ENCODE measurements at places on chromosomes 1 and 21. TPM values are rescaled to one million over a fixed set of nuclear protein-coding genes. Genes with fewer than 3 reads are reported as not detected.

Gene SIK1
- 2.6 TPM for total RNA-seq

- DNase-seq: no peak
These were observed 47.9 kb downstream of the CAPN9 start for GRCh38 chr1:230794871-230795605.

DNA sequence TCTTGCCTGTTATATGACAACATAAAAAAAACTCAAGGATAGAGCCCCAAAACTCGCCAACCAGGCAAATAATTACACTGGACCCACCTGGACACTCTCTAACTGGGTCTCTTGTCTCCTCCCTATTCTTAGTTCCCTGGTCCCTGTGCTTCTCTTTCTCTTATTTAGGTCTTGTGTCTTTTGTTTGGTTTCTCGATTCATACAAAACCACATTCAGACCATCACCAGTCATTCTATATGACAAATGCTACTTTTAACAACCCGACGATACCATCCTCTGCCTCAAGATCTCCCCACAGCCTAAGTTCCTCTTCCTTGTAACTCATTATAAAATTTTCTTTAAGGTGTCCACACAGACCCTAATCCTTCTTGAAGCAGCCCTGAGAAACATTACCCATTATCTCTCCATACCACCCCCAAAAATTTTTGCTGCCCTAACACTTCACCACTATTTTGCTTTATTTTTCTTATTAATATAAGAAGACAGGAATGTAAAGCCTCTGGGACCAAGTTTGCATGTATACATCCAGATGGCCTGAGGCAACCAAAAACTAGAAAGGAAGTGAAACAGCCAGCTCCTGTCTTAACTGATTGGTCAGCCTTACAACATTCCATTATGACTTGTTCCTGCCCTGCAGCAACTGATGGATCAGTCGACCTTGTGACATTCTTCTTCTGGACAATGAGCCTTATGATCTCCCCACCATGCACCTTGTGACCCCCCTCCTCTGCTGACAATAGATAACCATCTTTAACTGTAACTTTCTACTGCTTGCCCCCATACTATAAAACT is 638.2 kb downstream of the AMY1C start:
- no peak for DNase-seq

Gene CXADR
- not detected for total RNA-seq

GRCh38 chr1:47569681-47570470 is 132.0 kb downstream of the FOXD2 start:
- DNase-seq: no peak

Gene TINAGL1
- total RNA-seq: not detected

DNA sequence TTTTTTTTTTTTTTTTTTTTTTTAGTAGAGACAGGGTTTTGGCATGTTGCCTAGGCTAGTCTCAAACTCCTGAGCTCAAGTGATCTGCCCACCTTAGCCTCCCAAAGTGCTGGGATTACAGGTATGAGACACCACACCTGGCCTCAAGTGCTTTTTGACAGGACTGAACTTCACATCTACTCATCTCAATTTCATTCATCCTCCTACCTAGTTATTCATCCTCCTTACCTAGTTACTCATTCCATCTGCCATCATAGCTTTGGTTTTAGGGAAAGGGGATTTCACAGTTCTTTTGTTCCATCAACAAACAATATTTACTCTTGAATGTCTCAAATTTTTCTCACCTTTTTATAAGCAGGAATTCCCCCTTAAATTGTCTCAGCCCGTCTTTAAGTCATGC is 38.6 kb upstream of the RALGPS2 start:
- DNase-seq: no peak

Gene MCOLN2
- 35.5 TPM for total RNA-seq

Gene BEST4
- not detected for total RNA-seq

Gene ASCL5
- not detected for total RNA-seq

GRCh38 chr1:227490001-227490400 is 73.4 kb upstream of the ZNF678 start:
- DNase-seq: no peak

DNA sequence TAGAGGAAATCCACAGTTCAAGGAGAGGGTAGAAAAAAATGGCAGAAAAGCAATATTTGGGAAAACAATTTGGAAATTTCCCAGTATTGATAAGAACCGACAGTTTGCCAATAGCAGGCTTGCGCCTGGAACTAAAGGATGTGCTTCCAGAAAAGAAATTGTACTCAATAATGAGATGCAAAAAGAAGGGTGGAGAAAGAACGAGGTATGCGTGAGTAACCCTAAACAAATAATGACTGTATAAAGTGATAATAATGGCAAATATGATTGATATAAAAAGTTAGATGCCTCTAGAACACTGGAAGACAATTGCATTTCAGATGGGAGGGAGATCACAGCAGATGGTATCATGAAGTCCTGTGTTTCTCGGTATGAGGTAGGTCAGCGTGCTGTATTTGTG is 458.9 kb downstream of the DSCAM start:
- no peak for DNase-seq

Gene MAB21L3
- total RNA-seq: not detected

GRCh38 chr1:172442404-172442803 is 1.5 kb downstream of the PIGC start:
- no peak for DNase-seq

Measured in natural killer cell treated with Interleukin-12 subunit alpha and Interleukin-12 subunit beta and Interleukin-15 and Interleukin-18, amount 100 ng/mL, for 72 hours (primary cell).